ENCODE measurements at places on chromosomes 1 and 21. TPM values are rescaled to one million over a fixed set of nuclear protein-coding genes. Genes with fewer than 3 reads are reported as not detected.

Gene CASQ2
- not detected for total RNA-seq

Gene SPRR3
- not detected for total RNA-seq

Gene MPL
- 0.22 TPM for total RNA-seq

Gene CCNL2
- 42.3 TPM for total RNA-seq

Gene GJC2
- total RNA-seq, result 0.47 TPM

Gene CYP4A22
- not detected for total RNA-seq

Gene DONSON
- 15.7 TPM for total RNA-seq

Gene TCHHL1
- not detected for total RNA-seq

Gene ZSWIM5
- 0.64 TPM for total RNA-seq

Gene SPRR1A
- total RNA-seq, result not detected

Gene HIVEP3
- total RNA-seq, result 3.0 TPM

Gene CXADR
- total RNA-seq, result 7.4 TPM

Gene NMNAT2
- total RNA-seq, result 0.71 TPM

Gene MX2
- not detected for total RNA-seq

Gene COL24A1
- not detected for total RNA-seq

Gene GSTM5
- total RNA-seq, result not detected

Gene TSTD1
- 0.44 TPM for total RNA-seq

Gene HAO2
- total RNA-seq, result not detected

Gene ERICH3
- not detected for total RNA-seq

Gene C8A
- not detected for total RNA-seq

Gene CFHR4
- total RNA-seq, result not detected

Gene LAMC2
- 21.1 TPM for total RNA-seq

Gene FCRL2
- not detected for total RNA-seq

Gene MYOM3
- total RNA-seq, result 6.7 TPM

Gene MDM4
- 5.0 TPM for total RNA-seq

Gene ARHGEF16
- total RNA-seq, result 5.1 TPM

Gene TLCD4
- 12.4 TPM for total RNA-seq

Gene DLGAP3
- total RNA-seq, result 0.26 TPM

Gene LPAR3
- 0.37 TPM for total RNA-seq

Gene MIXL1
- total RNA-seq, result not detected

Gene SERTAD4
- total RNA-seq, result 0.53 TPM

Gene BCL2L15
- 0.59 TPM for total RNA-seq

Gene SRM
- total RNA-seq, result 219 TPM

Gene PGBD5
- total RNA-seq, result 0.44 TPM

Gene TRIM67
- total RNA-seq, result 0.30 TPM

Gene IVL
- not detected for total RNA-seq

Gene RNF186
- total RNA-seq, result not detected

Gene DNAI4
- 1.3 TPM for total RNA-seq

Gene LCE1D
- total RNA-seq, result not detected

Gene TPM3
- 457 TPM for total RNA-seq

Gene HNRNPCL2
- not detected for total RNA-seq

Gene TEX38
- not detected for total RNA-seq

Gene KAZN
- 3.2 TPM for total RNA-seq

Gene FAM43B
- 4.2 TPM for total RNA-seq

Gene HOOK1
- total RNA-seq, result 0.21 TPM

Gene MEX3A
- 2.2 TPM for total RNA-seq

Gene HSPA6
- total RNA-seq, result 1.4 TPM

Gene S100A9
- 0.46 TPM for total RNA-seq

Gene NUP133
- total RNA-seq, result 18.7 TPM

Gene NPR1
- 1.9 TPM for total RNA-seq

Gene NOL9
- total RNA-seq, result 3.9 TPM

Gene PEAR1
- 5.9 TPM for total RNA-seq

Gene FCN3
- total RNA-seq, result not detected

Gene GFI1
- 0.20 TPM for total RNA-seq

Gene CLDN19
- not detected for total RNA-seq

Gene PPIAL4G
- not detected for total RNA-seq

Gene RYR2
- total RNA-seq, result 0.10 TPM
